ENCODE measurements at places on chromosomes 4 and X.

DNA sequence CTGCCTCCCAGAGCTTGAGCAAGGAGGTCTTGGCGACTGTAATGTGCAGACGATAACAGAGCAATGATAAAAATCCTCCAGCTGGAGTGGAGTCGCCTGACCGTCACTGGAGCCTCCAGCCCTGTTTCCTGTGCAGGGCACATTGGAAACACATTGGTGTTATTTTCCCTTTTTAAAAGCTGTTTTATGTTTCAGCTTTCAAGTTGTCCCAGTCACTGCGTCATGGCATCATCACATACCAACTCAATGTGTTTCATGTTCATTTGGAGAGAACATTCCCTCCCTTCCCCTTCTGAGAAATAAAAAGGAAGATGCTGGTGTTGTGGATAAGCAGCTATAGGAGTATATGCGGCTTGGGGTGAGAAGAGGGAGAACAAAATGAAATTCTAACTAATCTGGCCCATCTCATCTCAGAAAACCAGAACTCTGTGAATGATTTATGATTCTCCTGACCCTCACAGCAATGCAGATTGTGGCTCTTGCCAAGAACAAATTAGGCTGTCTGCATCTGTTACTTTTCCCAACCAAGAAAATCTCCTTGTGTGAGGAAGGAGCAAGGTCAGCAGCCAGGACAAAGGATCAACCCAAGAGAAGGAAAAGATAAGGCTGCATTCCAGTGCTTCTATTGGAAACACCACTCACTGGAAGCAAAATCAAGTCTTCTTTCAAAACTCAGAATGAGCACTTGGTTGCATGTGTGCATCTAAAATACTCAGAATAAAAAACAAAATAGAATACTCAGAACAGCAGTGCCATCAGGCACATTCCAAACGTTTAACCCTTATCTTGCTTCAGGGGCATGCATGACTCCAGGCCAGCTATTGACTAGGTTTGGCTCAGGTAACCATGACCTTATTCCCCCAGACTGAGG lies 134.4 kb downstream of the RASL11B start:
- DNase-seq: no peak

- DNase-seq: no peak
Measured at GRCh38 chr4:78190068-78190467, 132.9 kb downstream of the FRAS1 start.

DNA sequence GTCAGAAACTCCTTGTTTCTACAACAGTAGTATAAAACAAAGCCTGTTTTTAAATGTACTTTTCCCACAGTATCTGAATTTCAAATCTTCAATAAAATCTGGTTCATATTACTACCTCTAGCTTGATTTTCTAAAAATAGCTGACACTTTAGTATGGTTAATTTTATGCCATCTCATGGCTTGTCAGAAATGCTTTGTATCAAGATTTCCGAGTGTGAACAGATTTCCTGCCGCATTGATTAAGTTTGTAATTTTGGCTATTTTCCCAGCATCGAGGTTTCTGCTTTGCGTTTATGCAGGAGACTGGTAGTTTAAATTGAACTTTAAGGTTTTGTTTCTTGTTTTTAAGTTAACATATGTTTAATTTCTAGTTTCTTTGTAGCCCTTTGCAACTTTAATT lies 44.2 kb downstream of the CLCN3 start:
- DNase-seq: no peak

GRCh38 chrX:16240231-16240905 lies 73.1 kb downstream of the MAGEB17 start:
- DNase-seq: no peak

DNA sequence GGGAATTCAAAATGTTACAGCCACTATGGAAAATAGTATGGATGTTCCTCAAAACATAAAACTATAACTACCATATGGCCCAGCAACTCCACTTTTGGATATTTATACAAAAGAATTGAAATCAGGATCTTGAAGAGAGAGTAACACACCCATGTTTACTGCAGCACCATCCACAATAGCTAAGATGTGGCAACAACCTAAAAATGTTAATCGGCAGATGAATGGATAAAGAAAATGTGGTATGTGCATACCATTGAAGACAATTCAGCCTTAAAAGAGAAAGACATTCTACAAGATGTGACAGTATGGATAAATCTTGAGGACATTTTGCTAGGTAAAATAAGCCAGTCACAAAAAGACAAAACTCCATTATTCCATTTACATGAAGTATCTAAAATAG lies 171.9 kb downstream of the DCHS2 start:
- no peak for DNase-seq

DNA sequence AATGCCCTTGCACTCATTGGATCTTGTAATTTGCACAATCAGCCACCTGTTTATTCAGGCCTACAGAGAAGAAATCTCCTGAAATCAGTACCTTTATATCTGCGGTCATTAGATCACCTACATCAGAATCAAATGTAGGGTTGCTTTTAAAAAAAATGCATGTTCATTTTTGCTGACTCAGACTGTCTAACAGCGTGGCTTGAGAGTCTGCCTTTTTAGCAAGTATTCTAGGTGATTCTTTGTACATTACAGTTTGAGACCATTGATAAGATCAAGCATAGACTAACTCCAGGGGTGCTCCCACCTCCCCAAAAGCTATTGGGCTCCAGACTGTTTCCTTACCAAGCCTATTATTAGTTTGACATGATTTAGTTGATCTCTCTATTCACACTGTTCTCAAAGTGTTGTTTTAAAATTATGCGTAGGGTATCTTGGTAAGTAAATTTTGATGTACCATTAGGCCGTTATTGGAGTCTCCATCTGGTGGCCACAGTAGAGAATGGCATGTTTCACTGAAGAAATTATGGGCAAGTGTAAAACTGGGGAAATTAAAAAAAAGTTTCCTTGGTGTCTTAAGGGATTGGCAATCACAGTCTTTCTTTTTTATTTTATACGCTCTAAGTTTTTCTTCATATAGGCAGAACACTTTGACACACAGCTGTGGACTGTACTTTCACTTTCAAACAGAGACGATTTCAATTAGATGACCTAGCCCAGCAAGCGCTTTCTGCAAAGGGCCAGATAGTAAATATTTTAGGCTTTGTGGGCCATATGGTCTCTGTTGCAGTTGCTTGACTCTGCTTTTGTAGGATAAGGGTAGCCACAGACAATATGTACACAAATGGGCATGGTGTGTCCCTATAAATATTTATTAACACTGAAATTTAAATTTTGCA lies 33.7 kb upstream of the MSL3 start:
- DNase-seq: no peak

DNA sequence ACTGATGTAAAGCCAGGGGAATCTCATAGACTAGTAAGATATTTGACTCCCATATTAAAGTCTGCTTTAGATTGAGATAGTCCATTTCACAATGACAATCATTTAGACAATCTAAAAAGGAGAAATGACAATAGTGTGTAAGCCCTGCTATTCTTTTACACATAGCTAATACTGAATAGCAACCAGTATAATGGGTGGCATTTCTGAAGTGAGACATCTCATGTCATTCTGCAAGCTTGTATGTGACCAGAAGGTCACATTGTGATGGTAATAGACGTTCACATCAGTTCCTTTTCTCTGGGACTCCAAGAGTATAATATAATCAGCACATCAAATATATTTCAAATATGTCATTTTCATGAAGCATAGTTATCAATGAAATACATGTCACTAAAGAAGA lies 440.2 kb downstream of the GALNTL6 start:
- no peak for DNase-seq

GRCh38 chrX:40158036-40158706 lies 60.4 kb upstream of the BCOR start:
- DNase-seq: no peak

DNA sequence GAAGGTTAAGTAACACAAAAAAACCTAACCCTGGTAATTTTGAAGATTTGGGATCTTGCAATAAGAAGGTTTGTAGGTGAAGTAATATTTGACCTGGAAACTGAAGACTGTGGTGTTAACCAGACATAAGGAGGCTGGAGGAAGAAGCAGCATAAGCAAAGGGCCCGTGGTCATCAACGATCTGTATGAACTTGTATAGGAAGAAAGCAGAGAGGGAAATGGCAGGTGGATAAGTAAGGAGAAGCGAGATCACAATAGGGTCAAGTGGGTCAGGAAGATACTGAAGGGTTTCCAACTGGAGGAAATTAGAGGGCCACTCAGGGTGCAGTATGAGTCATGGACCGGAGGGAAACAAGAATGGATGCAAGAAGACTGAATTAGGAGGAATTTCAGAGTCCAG lies 103.8 kb upstream of the SORBS2 start:
- no peak for DNase-seq

DNA sequence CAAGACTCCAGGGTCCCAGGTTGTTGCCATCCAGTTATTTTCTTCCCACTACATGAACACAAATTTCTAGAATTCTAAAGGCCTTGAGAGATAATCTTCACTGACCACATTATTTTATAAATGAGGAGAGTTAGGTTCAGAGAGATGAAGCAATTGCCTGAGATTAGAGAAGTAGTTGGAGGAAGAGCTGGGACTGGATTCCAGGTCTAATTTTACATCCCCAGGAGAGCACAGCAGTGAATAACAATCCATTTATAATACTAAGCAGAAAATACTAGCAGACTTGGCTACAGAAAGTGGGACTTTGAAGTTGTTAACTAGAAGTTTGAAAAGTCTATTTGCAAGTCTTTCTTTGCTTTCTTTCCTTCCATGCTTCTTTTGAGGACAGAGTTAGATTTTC lies 231.3 kb upstream of the S100G start:
- no peak for DNase-seq

GRCh38 chr4:91621446-91621845 lies 682.3 kb upstream of the GRID2 start:
- DNase-seq: no peak

GRCh38 chrX:136059350-136059749 lies 74.1 kb downstream of the SLC9A6 start:
- no peak for DNase-seq

- no peak for DNase-seq
Measured at GRCh38 chr4:109440948-109441347, 7.3 kb downstream of the SEC24B start.

DNA sequence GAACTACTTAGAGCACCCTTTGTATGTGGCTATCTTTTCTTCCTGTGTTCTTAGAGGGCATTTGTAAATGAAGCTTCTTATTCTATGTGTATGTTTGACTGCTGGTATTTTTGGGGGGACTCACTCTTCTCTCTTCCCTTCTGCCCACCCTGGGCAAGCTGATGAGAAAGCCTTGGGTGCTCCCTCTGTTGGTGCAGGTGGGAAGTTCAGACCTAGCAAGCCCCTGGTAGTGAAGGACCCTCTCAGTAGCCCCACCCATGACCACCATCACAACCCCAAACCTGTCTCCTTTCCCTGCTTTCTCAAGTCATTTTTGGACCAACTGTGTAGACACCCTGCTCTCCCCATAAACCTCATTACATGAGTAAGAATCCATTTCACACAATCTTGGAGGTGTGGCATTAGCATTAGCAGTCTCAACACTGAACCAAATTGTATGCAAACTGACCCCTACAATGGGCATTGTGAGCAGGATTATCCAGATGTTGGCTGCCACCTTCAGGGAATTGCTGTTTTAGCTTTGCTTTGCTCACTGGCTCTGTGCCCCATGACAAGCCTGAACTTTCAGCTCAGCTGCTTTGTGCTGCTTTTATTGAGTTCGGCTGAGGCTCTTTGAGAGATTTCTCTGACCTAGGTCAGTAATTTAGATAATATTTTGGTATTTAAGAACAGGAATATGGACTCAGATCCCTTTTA lies 27.9 kb downstream of the TRIM61 start:
- DNase-seq: no peak

DNA sequence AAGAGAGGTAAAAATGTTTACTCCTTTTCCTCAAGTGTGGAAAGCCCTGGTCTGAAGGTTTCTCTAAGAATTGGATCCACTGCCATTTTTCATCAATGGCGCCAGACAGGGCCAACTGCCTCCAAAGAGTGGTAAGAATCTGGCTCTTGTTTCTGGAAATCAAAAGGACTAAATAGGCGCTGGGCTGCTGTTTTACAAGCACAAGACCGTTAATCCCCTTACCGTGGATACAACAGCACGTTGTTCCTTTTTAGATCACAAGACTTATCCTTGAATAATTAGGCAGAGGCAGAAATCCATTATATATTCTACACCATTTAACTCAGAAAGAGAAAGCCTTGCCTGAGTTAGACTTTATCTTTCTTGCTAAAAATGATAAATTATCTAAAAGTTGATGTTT lies 10.6 kb downstream of the CLTRN start:
- DNase-seq: no peak

GRCh38 chrX:47177079-47177478 lies 16.6 kb upstream of the UBA1 start:
- DNase-seq: no peak

- DNase-seq: no peak
Measured at GRCh38 chr4:161919442-161920220, 244.2 kb downstream of the FSTL5 start.

DNA sequence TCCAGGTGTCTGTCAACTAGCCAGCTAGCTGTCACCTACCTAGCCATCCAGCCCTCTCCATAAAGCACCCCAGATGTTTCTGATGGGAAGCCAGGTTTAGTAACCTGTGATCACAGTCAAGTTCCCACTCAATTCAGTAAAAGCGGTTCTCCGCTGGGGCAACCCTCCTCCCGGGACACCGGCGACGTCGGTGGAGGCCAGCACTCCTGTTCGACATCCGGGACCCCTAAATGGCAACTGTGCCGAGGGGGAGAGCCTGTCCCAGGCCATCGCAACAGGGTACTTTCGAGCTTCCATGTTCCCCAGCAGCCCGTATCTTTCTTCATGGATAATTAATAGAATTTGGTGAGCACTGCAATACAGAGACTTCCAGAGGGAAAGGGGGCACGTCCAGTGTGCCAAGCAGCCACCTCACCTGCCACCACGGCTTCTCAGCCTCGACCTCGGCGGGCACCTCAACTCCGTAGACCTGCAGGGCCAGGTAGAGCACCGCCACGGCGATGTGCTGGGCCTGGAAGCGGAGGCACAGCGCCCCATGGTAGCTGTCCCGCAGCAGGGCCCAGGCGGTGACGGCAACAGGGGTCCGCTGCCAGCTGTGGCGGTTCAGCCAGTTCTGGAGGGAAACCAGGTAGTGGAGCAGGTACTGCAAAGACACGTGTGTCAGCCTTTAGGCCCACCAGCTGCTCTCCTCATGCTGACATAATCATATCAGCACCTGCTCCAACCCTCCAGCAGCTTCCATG lies 6.7 kb downstream of the CCNQ start:
- DNase-seq: no peak

DNA sequence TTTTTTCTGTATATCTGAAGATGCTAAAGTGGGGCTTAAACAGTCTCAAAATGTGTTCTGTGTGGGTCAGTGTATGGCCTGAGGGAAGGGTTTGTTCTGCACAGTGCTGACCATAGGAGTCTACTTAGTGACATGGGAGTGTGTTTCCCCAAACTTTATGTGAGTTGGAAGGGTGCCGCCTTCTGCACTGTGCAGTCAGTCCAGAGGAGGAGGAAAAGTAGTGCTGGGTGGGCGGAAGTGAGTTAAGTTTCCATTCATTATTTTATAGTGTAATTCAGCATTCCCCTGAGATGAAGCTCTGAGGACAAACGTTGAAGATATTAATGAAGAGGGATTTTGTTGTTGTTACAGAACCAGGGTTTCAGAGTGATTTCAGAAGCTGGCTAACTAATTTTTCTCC lies 2.9 kb downstream of the CHST7 start:
- no peak for DNase-seq

- DNase-seq: no peak
Measured at GRCh38 chrX:72045552-72046277, 86.0 kb downstream of the RTL5 start.

All from stimulated activated CD8-positive, alpha-beta memory T cell treated with anti-CD3 and anti-CD28 coated beads, Interleukin-2, amount 100 ng/mL, for 1 hour (primary cell).